ENCODE measurements at places on chromosomes 1 and 21.

GRCh38 chr1:160078512-160079195, 2.7 kb upstream of the KCNJ9 start:
- no peak for DNase-seq

- no peak for DNase-seq
Measured at GRCh38 chr1:87108228-87108627, 193.8 kb downstream of the HS2ST1 start.

- no peak for DNase-seq
Measured at GRCh38 chr1:81834921-81835698, 34.4 kb downstream of the ADGRL2 start.

DNA sequence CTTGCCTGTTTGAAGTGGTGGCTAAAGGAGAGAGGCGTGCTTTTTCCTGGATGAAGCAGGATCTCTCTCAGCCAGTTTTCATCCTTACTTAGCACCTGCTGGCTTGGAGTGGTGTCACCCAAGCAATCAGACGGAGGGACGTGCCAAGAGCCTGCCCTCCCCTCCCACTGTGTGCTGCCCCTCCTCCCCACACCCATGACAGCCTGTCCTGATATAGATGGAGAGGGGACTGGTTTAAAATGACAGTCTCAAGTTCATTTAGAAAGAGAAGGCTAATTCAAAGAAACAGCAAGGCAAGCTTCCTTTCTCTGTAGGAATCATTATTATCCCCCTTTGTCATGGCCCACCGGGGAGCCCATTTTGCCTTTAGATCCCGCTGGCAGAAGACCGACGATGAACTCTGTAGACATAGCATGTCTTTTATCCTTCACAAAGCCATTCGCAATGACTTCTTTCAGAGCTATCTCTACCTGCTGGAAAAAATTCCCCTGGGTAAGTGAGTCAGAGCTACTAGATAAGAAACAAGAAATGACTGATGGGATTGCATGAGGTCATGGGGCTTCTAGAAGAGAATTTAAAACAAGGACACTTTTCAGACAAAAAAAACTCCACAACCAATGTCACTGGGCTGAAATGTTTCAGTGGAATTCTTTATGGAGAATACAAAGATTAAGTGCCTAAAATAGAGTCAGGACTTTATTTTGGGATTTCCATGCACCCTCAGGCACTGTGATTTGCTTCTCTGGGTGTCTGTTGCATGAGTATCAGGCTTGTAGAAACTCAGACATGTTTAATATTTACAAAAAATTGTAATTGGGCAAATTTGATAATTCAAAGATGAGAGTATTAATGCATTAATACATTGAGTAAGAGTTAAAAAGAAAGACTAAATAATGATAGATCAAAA, at the start of gene NTMT2:
TSS of gene NTMT2 (plus strand) at position 190 of the 907 bp plus-strand sequence. CDS start at position 339, 149 bp downstream.
- no peak for DNase-seq

DNA sequence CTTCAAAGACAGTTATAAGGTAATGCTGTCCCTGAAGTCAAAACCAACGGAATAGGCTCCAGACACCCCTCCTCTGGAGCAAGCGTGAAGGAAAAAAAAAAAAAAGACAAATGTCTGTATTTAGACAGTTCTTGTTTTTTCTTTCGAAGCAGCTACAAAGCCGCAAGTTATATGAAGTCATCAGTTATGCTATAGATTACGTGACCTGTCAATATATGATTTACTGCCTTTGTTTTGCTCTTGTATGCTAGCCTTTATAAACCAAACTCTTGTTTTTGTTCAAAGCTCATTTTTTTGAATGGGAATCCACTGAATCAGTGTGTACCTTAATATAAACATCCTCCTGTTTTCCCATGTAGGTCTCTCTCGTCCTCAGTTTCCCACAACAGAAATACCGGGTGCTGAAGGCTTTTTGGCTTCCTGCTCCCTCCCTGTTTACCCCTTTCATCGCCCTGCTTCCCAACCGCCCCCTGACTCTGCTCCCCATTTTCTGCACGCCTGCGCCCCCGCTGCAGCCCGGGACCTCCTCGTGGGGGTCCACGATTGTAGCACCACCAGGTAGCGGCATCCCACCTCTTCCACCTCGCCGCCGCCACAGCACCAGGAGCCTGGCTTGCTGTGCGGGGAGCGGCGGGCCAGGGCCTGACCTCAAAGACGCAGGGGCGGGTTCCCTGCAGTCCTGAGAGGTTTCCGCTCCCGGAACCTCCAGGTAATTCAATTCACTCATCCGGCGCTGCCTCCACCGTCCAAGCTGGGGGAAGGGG, 5.2 kb upstream of the ZNF678 start:
- DNase-seq: no peak

- DNase-seq: peak; percentile 53
Measured at GRCh38 chr1:168261390-168261789, 19.3 kb upstream of the TBX19 start.

DNA sequence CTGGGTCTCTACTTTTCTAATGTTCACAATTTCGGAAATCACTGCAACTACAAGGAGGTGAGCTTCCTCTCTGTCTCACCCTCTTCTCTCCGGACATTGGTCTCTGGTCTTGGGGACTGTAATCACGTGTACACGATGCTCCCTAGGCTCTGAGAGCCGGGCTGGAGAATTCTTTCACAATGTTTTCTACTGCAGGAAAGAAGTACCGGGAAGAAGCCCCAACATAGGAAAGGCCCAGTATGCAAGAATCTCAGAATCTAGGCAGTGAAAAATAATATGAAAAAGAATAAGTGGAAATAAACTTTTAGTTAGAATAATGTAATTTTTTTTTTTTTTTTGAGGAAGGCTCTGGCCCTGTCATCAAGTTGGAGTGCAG, 13.5 kb upstream of the HJV start:
- no peak for DNase-seq

DNA sequence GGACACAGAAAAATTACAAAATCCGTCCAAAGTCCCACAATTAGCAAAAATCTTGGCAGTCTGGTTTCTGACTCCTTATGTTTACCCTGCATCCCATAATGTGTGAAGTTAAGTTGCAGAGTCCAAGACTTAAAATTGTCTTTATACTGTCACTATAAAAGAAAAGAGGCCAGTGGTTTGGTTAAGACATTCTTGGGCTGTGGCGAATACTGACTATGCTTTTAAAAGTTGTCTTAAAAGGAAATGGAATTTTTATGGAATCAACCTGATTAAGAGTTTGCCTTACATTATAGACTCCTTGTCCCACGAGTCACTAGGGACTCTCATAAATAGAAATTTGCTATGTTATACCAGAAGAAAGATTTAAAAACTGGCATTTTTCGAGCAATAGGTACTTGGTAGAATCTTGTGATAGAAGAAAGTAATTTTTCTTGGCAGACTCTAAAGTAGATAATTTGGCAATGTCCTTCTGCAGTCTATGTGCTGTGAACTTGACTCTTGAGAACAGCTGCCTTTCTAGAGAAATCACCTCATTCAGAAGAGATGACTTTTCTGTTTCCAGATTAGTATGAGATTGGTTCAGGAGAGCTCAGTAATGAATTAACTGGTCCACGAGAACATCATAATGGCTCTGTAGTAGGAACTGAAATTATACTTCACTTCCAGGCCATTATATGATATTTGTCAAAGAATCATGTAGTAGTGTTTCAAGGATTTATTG, 31.8 kb downstream of the NTNG1 start:
- no peak for DNase-seq

DNA sequence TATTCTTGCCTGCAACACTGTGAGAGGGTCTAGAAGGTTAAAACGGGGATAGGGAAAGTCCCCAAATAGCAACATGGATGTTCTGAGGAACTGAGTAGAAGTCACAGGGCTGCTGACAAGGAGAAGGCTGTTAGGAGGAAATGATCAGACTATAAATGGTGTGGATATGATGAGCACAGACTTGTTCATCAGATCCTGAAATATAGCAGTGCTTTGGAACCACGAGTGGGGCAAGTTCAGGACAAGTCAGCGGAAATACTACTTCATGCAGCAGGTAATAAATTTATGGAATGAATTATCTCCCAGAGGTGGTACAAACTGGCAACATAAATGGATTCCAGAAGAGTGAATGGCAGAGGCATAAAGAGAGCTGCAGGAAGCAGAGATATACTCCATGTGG, 3.2 kb upstream of the KIAA0040 start:
- no peak for DNase-seq

GRCh38 chr1:41880261-41880660, 38.5 kb downstream of the HIVEP3 start:
- no peak for DNase-seq

DNA sequence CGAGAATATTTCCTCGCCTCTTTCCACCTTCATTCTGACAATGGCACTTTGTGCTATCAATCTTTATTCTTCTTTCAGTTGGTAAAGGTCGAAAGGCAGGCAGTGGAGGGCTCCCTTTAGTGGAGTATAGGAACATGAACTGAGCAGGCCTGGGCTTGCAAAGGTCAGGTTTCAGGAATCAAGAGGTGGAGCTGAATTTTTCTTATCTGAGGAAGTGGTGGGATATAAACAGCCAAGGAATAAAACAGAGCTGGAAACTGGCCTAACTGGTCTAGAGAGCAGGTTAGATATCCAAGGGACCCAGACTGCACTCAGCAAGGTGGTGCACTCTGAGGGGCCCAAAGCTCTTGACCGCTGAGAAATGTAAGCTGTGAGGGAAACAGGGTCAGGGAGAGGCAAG, 99.1 kb downstream of the PLA2G4A start:
- DNase-seq: no peak

GRCh38 chr1:6367381-6368012, 26.1 kb downstream of the ACOT7 start:
- no peak for DNase-seq

All from non-pigmented ciliary epithelial cell (primary cell).